ENCODE measurements at places on chromosomes 12 and 14.

DNA sequence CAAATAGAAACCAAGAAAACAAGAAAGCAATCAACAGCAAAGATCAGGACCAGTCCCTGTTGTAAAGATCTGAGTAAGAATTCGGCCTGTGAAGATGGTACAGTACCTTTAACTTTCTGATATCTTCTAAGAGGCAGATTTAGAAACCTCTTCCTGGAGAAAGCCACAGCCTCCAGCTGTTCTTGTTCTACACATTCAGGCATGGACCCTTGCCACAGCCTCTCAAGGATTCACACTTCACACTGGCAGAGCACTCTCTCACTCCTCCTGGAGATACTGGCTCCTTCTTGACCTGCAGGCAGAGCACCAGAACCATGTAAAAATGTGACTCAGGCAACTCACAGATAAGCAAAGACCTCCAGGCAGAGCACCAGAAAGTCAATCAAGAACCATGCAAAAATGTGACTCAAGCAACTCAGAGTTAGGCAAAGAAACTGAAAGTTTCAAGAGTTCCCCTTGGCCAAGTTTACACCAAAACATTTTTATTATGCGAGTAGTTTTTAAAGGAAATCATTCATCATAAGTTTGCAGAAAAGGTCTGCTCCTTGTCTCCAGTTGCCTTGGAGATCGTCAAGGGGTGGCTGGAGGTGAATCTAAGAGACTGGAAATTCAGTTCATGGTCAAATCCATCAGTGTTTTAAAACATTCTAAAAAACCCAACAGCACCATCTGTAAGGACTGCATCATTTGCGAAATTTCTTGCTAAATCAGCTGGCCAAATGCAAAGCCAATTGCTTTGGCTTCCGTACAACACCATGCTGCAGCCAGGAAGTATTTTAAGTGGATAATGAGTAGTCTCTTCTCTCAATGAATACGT lies 119.3 kb upstream of the MDM1 start:
- DNase-seq: peak; percentile 12

- no peak for DNase-seq
Measured at GRCh38 chr14:35303149-35303935, 11.2 kb downstream of the PSMA6 start.

DNA sequence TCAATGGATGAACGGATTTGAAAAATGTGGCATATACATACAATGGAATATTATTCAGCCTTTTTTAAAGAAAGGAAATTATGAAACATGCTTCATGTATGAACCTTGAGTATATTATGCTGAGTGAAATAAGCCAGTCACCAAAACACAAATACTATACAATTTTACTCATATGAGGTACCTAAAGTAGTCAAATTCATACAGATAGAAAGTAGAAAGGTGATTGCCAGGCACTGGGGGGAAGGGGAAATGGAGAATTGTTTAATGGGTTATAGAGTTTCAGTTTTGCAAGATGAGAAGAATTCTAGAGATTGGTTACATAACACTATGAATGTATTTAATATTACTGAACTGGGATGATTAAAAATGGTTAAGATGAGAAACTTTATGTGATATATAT lies 171.4 kb downstream of the TMTC3 start:
- no peak for DNase-seq

DNA sequence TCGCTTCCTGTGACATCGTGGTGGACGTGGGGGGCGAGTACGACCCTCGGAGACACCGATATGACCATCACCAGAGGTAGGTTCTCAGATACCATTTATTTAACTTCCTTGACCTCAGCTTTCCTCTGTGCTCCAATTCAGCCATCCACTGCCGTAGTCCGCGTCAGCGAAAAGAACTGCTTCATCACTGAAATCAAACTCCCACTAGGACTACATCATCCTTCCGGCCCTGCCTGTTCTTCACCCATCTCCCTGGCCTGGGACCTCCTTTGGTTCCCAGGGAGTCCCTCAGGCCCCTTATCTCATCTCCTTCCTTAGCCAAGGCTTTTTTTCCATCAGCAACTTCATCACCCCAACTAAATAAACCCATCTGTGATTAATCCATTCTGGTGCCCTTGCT lies 692 bp downstream of the MYG1 start:
- DNase-seq: no peak

GRCh38 chr14:21192447-21192822 lies 36.6 kb upstream of the OR5AU1 start:
- no peak for DNase-seq

- DNase-seq: no peak
Measured at GRCh38 chr12:111685322-111685810, 390 bp downstream of the BRAP start.

DNA sequence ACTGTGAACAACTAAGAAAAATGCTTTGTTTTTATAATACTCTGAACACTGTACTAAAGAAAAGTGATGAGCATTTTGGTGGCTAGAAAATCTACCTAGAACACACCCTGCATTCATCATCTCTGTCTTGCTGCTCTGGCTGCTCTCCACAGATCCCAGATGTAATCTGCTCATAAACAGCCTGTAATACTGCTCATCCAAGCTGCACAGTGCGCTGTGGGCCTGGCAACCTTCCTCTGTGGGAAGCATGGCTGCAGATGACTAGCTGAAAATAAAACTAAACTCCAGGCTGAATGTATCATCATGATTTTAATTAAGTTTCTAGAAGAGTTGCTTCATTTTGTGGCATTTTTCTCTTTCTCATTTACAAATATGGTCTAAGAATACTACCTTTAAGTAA lies 200.7 kb downstream of the SLC2A13 start:
- DNase-seq: no peak

DNA sequence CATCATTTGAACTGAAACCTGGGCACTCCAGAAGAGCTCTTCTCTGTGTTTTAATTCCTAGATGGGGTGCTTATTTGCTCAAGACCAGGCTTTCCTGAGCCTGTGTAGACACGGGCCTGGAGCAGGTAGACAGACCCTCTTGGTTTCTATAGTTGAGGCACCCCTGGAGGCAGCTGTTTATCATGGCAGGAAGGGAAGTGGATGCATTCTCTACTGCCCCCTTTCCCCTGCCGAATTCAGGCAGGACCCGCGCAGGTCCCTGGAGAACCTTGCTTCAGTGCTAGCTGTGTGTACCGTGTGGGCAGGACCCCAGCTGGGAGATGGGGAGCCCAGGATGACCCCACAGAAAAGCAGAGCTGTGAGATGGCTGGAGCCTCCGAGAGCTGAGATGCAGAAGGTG lies 6.0 kb downstream of the CACNA1C start:
- no peak for DNase-seq

DNA sequence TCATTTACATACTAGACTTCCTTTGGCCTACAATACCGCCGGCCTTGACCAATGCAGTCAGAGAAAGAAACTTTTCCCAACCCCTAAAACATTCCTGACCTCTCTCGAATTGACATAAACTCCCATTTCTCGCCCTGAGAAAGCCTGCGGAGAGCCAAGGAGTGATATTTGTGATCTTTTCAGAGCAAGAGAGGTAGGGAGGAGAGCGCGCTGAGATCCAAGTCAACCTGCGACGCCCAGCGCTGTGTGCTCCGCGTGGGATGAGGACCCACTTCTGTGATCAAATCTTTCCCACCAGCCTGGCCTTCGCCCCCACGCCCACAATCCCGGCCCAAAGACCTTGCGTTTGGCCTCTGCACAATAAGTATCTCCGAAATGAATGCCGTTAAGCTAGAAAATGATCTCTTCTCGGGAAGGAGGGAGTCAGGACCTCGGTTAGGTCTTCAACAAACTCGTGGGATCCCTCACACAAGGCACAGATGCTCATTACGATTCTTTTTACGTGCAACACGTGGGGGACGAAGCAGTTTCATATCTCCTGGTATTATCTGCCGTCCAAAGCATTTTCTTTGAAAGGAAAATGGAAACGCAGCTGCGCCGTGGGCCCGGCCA lies 6.3 kb upstream of the NPAS3 start:
- no peak for DNase-seq

- no peak for DNase-seq
Measured at GRCh38 chr12:112964067-112964670, 14.2 kb upstream of the OAS2 start.

DNA sequence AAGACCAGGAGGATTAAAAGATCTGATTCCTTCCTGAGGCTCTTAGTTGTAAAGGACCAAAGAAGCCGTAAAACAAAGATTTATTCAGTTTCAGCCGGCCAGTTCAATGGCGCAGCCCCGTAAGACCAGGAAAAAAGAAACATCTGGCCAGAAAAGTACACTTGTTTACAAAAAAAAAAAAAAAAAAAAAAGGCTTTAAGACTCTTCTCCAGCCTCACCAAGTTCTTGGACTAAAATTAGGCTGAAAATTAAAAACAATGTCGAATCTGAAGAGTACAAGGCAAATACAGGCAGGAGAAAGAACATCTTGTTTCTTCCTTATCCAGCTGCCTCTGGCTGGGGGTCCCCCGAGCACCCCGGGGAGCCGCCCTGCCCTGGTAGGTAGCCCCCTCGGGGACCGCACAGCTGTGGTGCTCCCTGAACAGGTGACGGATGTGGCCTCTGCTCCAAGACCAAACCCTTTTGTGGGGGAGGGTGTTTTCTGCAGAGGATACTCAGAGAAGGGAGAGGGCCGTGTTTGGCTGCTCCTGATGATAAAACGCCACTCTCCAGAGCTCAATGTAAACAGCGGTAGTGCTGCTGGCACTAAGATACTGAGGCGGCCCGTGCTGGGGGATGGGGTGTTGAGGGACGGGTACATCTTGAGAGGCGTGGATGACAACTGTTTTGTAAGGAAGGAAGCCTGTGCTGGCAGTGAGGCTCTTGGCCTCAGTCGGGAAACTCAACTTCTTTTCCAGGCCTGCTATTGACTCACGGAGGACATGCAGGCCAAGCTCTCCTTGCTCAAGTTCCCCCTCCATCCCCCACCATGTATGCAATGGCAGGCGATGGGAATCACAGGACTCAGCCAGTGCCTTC lies 201.0 kb upstream of the DIO3 start:
- no peak for DNase-seq
